ENCODE measurements at places on chromosomes 3 and 15.

DNA sequence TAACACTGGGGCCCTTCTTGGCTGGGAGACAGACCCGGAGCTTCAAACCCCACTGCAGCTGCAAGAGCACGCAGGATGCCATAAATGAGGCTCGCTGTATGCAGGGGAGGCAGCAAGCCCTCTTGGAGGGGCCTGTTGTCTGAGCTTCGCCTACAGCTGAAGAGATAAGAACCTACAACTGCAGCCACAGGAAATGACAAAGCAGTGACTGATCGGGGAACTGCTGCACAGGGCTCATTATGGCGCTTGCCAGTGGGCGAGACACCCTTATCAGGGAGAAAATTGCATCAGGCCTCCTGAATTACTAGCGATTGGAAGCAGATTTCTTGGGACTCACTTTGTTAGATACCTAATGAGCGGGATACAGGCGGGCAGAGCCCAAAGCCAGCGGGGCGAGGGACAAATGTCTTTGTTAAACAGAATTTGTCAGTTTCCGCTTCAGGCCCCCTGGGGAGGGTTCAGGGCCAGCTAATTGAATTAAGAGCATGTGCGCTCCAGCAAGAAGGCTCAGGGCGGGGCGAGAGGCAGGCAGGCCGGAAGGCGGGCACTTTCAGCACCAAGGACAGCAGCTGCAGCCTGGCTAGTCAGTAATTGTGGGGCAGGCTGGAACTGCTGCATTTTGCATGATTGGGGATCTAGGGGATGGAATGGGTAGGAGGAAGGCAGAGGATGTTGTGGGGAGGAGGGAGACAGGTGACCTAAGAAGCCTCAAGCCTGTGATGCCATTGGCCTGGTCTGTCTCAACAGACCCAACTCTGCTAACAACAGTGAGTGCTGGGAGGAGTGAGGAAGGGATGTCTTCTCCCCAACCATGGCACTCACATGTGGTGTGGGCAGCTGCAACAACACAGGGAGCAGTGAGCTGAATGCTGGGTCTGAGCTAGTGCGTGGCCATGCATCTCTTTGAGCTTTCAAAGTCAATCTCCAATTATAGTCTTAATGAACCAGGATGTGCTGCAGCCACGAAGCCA is 55.3 kb downstream of the CCDC33 start:
- peak; percentile 95 for DNase-seq

DNA sequence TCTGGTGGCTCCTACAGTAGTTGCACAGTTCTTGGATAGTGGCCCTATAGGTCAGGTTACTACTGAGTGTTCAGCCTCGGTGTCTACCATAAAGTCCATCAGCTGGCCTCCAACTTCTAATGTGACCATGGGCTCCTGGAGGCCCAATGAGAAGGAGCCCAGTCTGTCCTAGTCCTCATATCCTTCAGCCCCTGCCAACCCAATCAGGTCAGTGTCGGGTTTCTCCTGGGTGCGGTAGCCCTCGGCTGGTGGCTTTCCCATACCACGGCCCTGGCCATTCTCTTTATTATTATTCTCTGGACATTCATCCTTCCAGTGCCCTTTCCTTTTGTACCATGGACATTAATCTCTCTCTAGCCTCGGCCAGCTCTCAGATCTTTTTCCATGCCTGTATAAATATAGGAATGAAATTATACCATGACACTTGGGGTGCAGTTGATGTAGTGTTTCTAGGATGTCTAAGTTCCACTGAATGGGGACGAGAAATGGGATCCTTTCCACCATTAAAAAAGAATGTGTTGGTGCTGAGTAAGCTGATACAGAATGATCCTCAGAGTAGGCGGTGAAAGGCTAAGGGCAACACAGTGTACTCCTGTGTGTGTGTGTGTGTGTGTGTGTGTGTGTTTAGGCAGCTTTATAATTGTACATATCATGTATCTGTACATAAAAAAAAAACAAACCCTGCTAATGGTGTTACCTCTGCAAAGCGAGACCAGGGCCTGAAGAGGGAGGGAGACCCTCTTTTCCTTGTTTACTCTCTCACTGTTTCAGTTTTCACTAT is 19.3 kb upstream of the NOX5 start:
- no peak for DNase-seq

DNA sequence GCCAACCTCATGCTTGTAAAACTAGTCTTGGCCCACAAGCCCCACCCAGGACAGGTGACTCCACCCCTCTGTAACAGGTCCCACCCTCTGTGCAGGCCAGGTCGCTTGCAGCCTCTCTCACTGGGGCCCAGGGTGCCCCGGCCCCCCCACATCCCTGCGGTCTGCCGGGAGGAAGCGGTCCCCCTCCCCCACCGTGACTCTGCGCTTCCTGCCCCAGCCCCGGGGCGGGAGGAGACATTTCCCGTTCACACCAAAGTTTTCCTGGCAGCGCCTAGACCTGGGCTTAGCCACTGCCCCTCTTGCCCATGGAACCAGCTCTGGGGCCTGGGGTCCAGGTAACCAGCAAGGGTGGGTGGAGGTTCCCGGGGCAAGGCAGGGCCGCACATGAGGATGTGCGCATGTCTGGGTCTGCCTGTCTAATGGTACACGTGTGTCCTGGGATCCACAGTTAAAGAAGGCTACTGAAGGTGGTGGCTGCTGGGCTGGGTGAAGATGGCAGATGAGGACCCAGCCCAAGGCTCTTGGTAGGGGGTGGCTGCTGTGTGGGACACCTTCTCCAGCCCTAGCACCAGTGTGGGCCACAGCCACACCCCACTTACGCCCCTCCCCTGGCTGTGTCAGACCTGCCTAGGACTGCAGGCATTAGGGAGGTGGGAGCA is 8.4 kb downstream of the NBEAL2 start:
- DNase-seq, result peak; percentile 78

GRCh38 chr3:111454551-111454950 is 87.4 kb upstream of the CD96 start:
- no peak for DNase-seq

DNA sequence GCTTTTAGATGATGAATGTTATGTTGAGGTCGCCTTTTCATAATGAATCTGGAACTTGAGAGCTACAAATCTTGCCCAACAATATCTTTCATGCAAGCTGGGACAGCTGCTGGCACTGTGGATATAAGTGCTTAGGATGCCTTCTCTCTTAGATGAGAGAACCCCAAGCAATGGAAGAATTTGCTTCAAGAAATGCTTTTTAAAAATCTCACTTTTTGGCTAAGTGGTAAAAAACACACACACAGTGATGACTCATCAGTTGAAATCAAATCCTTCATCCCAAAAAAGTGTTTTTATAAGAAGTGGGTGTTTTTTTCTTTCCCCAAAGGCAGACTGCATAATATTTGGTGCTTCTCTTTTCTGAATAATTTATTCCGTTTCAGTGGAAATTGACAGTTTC is 38.4 kb upstream of the GALNT15 start:
- DNase-seq, result peak; percentile 35

DNA sequence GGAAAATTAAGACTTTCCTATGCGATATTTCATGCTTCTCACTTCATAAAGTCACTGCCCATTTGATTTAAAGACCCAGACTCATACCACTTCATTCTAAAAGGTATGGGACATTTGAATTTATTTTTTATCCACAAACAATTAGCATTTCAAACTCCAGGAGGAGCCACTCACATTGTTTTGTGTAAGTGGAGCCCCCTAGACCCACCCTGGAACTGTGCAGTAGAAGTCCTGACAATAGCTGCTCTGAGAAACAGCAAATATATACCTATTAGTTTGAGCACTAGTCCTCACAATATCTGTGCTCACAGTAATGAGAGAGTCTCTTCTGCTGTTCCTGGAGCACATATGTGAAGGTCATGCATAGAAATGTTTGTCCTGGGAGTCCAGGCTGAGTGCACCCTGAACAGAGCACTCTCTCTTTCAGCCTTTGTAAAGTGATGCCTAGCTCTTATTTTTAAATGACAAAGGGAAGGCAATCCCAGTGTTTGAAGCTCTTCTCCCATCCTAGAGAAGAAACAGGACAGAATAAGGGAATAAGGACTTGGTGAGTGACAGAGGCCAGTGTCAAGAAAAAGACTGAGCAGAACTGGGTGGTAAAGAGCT is 127.5 kb upstream of the STRIT1 start:
- DNase-seq, result no peak

DNA sequence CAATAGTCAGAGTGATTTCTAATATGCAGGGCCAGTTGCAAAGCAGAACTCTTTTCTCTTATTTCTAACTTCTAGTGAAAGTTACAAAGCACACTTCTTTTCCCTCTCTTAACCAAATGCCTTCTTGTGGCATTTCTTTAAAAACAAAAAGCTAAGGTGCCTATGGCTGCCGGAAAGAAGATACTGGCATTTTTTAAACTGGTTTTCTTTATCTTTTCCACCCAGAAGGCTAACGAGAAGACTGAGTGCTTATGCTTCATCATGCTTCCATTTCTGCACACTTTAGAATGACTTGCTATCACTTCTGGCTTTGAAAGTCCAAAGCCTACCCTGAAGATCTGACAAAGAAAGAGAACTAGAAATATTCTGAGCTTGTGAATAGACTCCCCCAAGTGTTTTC is 141.3 kb downstream of the P2RY1 start:
- no peak for DNase-seq

DNA sequence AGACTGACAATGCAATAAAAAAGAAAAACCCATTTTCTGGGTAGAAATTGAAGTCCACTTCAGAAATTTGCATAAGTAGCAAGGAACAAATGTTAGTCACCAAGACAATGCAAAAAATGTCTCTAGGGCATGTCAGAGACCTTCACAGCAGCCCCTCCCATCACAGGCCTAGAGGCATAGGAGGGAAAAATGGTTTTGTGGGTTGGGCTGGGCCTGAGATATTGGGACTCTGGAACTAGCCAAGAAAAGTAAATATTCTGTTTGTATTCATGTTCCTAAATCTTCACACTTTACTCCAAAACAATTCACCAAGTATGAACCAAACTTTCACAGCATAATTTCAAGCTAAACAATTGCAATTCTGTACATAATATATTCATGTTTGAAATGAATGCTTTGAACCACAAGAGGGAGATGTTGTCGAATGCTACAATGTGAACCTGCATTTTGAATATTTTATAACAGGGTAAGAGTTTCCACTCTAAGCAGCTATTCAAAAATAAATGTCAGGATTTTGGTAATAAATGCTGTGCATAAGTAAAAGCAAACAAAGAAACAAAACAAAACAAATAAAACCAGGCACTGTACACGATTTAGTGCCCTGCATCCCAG is 429.2 kb downstream of the OTOL1 start:
- no peak for DNase-seq

GRCh38 chr3:114052216-114052615 is 4.1 kb downstream of the CCDC191 start:
- no peak for DNase-seq

GRCh38 chr3:30112411-30112810 is 494.0 kb upstream of the TGFBR2 start:
- DNase-seq, result no peak

- DNase-seq, result no peak
Observed at GRCh38 chr3:73070675-73071575, 9.5 kb downstream of the EBLN2 start.

DNA sequence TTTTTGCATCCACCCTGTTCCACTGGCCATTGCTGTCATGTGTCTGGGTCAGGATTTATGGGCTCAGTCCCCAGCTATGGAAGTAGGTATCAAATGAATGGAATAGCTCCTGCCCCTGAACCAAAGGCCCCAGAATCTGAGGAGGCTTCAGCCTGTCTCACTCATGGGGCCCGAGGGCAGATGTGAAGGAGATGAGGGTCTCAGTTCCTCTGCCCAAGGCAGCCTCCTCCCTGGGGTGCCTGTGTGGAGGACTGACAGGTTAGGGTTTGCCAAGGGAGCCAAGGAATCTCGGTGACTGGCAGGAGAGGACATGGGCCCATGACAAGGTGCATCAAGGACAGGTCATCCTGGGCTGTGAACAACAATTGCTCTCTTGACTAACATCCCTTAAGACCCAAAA is 70.4 kb downstream of the CPN2 start:
- no peak for DNase-seq

DNA sequence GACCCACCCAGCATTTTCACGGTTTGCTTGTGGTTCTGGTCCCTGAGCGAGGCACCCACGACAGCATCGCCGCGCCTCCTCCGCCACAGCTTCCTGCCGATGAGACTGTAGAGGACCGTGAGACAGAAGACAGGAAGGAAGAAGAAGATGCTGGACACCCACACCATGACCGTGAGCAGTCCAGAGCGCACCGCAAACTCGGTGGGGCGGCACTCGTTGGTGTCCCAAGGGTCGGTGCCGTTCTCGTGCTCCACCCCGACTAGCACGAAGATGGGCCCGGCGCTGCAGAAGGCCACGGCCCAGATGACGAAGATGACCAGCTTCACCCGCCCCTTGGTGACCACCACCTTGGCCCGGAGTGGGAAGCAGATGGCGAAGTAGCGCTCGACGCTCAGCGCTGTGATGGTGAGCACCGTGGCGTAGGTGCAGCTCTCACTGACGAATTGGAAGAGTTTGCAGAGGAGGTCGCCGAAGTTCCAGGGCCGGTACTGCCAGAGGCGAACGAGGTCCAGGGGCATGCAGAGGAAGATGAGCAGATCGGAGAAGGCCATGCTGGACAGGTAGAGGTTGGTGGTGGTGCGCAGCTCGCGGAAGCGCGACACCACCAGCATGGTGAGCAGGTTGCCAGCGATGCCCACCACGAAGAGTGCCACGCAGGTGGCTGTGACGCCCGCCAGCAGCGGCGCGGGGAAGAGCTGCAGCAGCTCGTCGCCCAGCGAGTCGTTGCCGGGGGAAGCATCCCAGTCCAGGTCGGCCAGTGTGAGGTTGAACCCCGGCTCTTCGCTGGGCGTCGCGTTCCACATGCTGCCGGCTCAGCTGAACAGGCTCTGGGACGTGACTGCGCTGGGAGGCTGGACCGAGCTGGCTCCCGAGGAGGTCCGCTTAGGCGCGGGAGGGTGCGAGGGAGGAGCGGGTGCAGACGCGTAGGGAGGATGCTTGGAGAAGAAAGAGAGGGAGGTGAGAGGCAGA is at the start of gene GHSR:
GHSR (minus strand) TSS at position 846 of the 969 bp plus-strand sequence; CDS start at position 803, 43 bp downstream.
- DNase-seq, result no peak

DNA sequence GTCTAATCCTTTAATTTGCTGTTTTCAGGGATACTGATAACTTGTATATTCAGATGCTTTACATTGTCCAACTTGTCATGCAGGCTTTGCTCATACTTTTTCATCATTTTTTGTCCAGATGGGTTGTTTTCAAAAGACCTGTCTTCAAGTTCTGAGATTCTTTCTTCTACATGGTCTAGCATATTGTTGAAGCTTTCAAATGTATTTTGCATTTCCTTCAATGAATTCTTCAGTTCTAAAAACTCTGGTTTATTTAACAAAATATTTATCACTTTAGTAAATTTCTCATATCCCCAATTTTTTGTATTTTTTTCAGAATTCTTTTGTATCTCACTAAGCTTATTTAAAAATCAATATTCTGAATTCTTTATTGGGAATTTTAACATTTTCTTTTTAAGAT is 388.3 kb upstream of the IL12A start:
- DNase-seq, result no peak

DNA sequence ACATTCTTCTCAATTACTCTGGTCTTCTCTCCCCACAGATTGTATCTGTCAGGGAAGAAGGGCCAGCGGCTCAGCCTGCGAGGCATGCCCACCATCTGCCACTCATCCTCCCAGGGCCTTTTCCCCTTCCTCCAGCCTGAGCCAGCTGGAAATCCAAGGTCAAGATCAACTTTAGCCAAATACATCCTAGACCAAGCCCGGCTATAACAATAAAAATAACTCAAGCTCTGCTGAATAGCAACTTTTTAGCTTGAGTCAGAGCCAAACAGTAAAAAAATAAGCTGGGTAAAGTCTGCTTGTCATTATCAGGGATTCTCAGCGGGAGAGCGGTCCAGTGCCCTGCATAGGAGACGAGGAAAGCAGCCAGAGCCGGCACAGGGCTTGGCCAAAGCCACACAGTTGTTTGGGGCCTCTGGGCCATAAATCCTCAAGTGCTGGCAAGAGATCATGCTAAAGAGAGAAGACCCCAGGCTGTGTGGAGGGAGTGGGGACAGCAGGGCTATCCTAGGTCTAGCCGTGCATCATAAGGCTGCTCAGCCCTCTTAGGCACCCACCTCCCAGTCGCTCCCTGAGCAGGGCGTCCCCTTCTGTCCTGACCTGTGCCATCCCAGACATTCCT is 76.2 kb upstream of the HERC1 start:
- DNase-seq, result peak; percentile 45
